Activated CD4-positive, CD25-positive, alpha-beta regulatory T cell treated with anti-CD3 and anti-CD28 coated beads, Interleukin-2, amount 50 U/mL, for 24 hours (primary cell): ENCODE measurements at places on chromosomes 1 and 21.
A peak's percentile ranks its signal among the peaks of the same experiment; 100 is the strongest.

DNA sequence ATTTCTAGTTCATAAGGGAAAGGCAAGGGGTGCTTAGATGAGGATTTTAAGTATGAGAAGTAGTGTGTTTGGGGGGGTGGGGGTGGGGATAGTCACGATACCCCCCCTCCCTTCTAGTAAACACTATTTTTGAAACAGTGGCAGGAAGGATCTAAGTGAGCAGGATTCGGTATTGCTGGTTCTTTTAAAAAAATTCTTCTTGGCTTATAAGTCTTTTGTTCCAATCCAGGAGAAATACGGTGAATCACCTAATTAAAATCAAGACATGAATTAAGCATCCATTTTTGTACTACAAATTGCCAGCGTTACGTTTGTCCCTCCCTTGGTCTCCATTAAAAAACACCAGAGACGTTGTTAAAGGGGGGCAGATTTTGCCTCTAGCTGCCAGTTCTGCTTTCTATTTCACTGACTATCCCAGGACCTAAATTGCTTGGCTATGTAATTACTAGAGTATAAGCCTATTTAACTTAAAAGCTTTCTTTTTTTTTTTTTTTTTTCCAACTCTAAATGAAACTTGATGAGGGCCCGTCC lies 911 bp downstream of the LMO4 start:
- ATAC-seq, result no peak

DNA sequence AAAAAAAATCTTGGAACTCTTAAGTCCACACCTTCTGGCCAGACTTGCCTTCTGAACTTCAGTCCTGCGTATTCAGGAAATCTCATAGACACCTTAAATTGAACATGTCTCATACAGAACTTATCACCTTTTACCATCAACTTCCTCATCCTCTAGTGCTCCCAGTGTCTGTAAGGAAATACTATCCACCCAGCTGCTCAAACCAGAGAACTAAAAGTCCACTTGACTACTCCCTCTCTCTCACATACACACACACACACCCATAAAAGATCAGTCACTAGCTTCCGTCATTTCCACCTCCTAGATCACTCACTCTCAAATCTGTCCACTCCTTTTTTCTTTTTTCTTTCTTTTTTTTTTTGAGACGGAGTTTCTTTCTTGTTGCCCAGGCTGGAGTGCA lies 10.9 kb upstream of the CAP1 start:
- no peak for ATAC-seq

DNA sequence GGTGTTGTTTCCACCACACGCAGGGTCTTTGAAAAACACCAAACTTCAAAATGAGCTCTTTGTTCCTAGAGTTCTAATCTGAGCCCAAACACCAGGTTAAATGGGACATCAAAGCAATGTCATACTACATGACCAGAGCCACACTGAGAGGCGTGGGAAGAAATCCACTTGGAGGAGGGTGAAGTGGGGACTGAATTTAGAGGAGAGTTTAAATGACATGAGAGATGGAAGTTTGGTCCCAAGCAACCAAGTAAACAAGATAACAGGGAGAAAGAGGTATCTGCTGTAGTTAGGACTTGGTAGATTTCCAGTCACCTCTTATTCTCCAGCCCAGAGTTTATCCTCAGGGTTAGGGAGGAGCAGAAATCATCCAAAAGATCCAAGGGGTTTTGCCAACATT lies 290.9 kb upstream of the FAM78B start:
- no peak for ATAC-seq

DNA sequence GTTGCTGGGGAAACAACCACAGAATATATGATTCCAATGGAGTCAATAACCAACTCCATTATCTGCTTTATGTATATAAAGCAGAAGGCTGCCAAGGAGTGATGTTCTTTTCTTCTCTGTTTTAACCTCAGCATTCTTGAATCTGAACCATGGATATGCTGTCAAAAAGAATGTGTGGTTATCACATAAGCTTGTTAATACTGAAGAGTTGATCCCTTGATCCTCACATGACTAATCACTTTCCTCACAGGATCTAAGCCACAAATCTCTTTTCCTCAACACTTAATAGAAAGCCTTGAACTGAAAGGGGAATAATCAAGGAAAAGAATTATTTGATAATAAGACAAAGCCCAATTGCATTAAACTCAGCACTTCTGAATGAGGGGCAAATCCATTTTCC lies 271.3 kb upstream of the KIAA0040 start:
- ATAC-seq, result no peak

- no peak for ATAC-seq
These were observed 137.3 kb downstream of the PGBD5 start for GRCh38 chr1:230288641-230289349.

- ATAC-seq, result no peak
These were observed 6.1 kb downstream of the AK2 start for GRCh38 chr1:33030575-33030974.

DNA sequence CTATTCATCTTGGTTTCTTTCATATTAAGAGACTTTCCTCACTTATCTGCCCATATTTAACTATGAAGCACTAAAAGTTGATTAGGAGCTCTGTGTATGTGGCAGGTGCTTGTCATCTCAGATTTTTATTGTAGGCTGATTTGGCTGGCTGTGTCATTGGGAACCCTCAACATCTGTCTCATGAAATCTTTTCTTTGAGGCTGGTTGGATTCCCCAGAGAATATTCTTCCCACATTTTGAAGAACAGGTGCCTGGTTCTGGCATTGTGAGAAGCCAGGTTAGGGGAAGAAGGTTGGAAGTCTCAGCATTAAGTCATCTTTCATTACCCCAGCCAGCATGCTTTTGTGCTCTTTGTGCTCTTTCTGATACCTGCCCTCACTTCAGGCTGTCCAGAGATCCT lies 37.1 kb downstream of the EEIG2 start:
- ATAC-seq, result no peak

GRCh38 chr1:173520799-173521198 lies 43.7 kb downstream of the PRDX6 start:
- ATAC-seq, result no peak

DNA sequence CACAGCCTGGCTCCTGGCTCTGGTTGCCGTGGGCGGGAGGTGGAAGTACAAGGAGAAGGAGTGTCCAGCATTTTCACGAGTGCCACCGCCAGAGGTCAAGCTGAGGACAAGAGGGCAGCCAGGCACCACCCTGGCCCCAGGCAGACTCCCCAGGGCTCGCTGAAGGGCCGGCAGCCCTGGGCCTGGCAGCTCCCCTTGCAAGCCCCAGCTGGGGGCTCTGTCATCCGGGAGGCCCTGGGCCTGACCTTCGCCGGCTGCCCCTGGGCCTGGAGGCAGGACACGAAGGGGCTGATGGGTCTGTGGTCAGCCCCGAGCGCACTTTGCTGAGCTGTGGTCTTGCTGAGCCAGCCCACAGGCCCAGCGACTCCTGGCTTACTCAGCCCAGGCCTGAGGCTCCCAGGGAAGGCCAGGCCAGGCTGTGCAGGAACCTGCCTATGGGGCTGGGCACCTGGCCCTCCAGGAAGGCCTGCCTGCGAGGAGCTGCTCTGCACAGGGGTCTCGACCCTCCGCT lies 74.8 kb downstream of the MORN1 start:
- ATAC-seq, result no peak

- no peak for ATAC-seq
These were observed 6.6 kb downstream of the ATP1A4 start for GRCh38 chr1:160158031-160158430.

- ATAC-seq, result no peak
These were observed 136.1 kb upstream of the ARHGEF16 start for GRCh38 chr1:3318329-3318728.

GRCh38 chr1:161215076-161215475 lies at the start of gene FCER1G:
Gene FCER1G, plus strand, starts transcription at chr1:161215295. Its CDS starts 27 bp downstream, at chr1:161215322.
- ATAC-seq, result no peak

- peak; percentile 81 for ATAC-seq
These were observed at the start of gene COL6A2 for GRCh38 chr21:46097336-46098293. Gene COL6A2, plus strand, starts transcription at chr21:46098112.

- ATAC-seq, result no peak
These were observed 178.4 kb downstream of the USP25 start for GRCh38 chr21:15908187-15908586.

DNA sequence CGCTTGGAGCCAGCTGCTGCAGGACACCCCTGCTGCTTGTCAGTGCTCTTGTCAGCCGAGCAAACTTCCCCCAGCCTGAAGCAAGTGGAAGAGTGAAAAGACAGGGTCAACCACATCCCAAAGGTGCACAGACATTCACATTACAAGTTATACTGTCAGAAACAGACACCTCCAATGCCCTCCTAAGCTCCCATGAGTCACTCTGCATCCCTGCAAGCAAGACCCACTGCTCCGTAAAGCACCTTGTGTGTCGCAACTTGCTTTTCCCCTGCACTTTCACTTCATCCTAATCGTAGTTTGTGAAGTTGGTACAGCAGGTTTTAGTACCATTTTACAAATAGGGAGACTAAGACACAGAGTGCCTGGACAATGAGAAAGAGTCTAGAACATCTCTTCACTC lies 51.1 kb downstream of the KCNH1 start:
- no peak for ATAC-seq

- ATAC-seq, result peak; percentile 82
These were observed 22.9 kb downstream of the SAMSN1 start for GRCh38 chr21:14523234-14523633.

GRCh38 chr1:76269155-76269554 lies 194.6 kb downstream of the ST6GALNAC3 start:
- no peak for ATAC-seq

DNA sequence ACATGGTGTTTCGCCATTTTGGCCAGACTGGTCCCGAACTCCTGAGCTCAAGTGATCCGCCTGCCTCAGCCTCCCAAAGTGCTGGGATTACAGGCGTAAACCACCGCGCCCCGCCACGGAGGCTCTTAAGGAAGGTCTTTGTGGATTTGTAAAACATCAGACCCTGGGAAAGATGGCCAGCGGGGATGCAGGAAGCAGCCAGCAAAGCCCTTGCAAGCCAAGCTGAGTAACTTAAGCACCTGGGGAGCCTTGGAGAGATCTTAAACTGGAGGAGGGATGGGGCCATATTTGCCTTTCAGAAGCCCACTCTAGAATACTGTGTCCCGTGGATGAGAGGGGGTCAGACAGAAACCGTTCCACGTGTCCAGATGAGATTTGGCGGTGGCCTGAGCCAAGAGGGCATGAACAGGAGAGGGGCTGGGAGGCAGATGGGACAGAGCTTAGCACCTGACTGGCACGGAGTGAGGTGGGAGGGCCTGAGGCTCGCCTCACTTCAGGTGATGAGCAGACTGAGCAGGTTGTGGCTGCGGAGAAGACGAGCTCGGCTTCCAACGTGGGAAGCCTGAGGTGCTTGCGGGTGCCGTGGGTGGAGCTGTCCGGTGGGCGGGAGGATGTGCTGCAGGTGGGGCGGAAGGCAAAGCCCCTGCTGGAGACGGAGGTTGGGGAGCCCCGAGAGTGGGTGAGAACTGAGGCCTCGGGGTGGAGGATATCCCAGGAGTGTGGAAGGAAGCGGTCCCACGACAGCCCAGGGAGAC lies 11.7 kb downstream of the C1orf216 start:
- ATAC-seq, result peak; percentile 45

GRCh38 chr1:17856496-17857108 lies 101.5 kb downstream of the ACTL8 start:
- no peak for ATAC-seq

DNA sequence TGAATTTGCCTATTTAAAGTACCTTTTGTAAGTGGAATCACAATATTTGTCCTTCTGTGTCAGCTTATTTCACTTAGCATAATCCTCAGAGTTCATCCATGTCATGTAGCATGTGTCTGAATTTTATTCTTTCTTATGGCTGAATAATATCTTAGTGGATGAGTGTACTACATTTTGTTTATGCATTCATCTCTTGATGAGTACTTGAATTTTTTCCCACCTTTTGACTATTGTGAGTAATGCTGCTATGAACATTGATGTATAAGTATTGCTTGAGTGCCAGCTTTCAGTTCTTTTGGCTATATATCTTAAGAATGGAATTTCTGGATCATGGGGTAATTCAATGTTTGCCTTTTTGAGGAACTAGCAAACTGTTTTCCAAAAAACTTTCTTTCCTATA lies 84.2 kb downstream of the TGFB2 start:
- ATAC-seq, result no peak

GRCh38 chr1:207031632-207032264 lies 808 bp downstream of the C1orf116 start:
- no peak for ATAC-seq

GRCh38 chr1:224629965-224630364 lies 13.8 kb downstream of the CNIH3 start:
- ATAC-seq, result no peak

DNA sequence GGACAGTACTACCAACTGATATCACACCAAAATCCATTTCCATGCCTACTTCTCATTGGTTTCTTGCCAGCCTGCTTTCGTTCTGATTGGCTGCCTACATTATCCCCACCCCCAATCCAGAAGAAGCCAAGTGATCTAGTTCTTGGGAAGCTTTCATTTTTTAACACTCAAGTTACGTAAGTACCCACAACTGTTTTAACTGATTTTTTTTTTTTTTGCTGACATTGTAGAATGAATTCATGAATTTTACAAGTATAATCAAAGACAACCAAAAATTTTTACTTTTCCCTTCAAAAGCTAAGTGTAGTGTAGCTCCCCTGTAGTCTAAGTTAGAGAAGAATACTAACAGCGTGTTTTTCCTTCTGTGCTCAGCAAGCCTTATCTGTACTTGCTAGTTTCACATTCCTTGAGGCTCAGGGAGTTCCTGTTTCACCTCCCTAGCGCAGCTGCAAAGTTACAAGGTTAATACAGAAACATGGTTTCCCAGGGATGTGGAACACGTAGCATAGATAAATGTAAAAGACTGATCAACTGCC lies at the start of gene SLC9C2:
Gene SLC9C2 (minus strand): TSS at position 17 of the 536 bp plus-strand sequence. CDS start 1,296 bp downstream, outside the sequence.
- ATAC-seq, result no peak

- ATAC-seq, result no peak
These were observed 12.8 kb downstream of the ZNF678 start for GRCh38 chr1:227576189-227576588.

- ATAC-seq, result peak; percentile 96
These were observed at the start of gene ISG15 for GRCh38 chr1:1013105-1013921. Gene ISG15, plus strand, starts transcription at chr1:1013497. Its CDS starts 77 bp downstream, at chr1:1013574.

- peak; percentile 78 for ATAC-seq
These were observed at the start of gene SUSD4 for GRCh38 chr1:223363856-223364684. Gene SUSD4, minus strand, starts transcription at chr1:223364176. Its CDS starts 751 bp downstream, at chr1:223363425.

DNA sequence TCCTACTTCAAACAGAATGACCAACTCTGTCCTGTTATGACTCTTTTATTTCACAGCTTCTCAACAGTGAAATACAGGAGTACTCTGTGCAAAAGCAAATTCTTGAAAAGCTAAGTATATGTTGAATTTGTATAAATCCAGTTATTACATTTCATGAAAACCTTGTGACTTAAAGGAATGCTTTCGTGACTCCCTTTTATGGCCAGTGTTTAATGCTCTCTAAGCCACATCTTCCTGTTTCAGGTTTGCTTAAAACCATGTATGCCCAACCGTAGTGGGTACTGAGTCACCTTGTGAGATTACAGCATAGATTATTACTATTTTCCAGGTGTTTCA lies 40.2 kb upstream of the KIF1B start:
- peak; percentile 93 for ATAC-seq

GRCh38 chr1:84259989-84260388 lies 41.5 kb upstream of the SAMD13 start:
- ATAC-seq, result no peak

DNA sequence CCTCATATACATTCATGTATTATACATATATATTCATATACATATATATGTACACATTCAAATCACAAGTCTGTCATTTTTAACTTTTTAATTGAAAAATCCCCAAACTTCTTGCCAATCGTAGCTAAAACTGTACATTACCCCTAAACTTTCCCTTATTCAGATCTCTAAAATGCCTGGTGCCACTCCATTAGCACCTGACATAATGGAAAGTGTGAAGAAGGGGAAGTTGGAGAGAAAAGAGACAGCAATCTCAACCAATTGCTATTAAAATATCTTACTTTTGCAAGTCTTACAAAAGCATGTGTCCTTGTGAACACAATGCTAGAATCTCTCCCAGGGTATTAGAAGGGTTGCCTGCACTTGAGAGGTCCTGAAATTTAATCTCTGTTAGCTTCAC lies 22.7 kb upstream of the PRKACB start:
- ATAC-seq, result no peak
